ENCODE measurements at places on chromosomes 12 and 14.

DNA sequence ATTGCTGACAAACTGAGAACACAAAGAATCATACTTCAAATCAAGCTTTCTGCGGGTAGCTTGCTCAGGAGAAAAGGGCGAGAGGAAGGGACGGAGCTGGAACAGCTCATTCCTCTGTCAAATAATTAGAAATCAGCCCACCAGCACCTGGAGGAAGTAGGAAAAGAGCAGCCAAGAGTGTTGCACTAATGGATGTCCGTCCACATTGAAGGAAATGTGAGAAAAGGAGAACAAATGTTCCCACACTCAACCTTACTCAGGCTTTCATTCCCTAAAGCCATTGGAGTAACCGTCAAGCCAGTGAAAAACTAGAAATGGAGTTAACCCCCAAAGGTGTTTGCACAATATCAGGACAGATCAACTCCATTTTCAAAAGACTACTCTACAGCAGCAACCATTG lies 233.0 kb upstream of the PRKD1 start:
- no peak for DNase-seq

GRCh38 chr12:76530516-76530915 lies 29.1 kb downstream of the OSBPL8 start:
- DNase-seq, result no peak

DNA sequence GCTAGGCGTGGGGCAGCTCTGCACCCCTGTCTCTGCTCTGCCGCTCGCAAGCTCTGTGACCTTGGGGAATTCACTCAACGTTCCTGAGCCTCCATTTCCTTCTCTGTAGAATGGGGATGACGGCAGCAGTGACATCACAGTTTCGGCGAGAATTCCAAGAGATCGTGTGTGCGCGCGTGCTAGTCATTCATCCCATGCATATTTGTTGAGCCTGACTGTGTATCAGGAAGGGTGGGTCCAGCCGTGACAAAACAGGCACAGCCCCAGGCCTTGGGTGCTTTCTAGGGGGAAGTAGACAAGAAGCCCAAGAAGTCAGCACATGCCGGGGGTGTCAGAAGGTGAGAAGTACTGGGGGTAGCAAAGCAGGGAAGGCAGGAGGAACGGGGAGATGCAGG lies 145.6 kb upstream of the NCOR2 start:
- no peak for DNase-seq

GRCh38 chr12:114628199-114628598 lies 55.8 kb downstream of the TBX3 start:
- no peak for DNase-seq

- DNase-seq, result peak; percentile 30
These were observed 554 bp downstream of the SPPL3 start for GRCh38 chr12:120903412-120904196.

GRCh38 chr12:117875744-117876435 lies 92.9 kb downstream of the KSR2 start:
- DNase-seq, result no peak

GRCh38 chr12:91272461-91273063 lies 89.9 kb upstream of the DCN start:
- no peak for DNase-seq

DNA sequence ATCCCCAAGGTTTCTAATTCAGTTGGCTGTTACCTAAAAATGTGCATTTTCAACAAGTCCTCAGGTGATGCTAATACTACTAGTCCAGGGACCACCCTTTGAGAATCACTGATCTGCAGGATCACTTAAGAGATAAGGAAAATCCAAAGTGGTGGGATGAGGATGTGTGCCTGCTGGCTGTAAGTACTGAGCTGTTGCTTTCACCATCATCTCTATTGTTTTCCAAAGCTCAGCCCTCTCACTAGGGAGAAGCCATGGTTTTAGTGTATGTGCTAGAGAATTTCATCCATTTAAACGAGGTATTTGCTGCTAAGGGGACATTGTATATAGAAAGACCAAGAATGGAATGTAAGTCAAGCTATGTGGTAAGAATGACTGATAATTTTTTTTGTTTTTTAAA lies 202.3 kb downstream of the KIF21A start:
- DNase-seq, result no peak

GRCh38 chr12:109726511-109727038 lies 12.9 kb downstream of the FAM222A start:
- no peak for DNase-seq

- DNase-seq, result no peak
These were observed 243.7 kb downstream of the AKAP6 start for GRCh38 chr14:32572867-32573150.

DNA sequence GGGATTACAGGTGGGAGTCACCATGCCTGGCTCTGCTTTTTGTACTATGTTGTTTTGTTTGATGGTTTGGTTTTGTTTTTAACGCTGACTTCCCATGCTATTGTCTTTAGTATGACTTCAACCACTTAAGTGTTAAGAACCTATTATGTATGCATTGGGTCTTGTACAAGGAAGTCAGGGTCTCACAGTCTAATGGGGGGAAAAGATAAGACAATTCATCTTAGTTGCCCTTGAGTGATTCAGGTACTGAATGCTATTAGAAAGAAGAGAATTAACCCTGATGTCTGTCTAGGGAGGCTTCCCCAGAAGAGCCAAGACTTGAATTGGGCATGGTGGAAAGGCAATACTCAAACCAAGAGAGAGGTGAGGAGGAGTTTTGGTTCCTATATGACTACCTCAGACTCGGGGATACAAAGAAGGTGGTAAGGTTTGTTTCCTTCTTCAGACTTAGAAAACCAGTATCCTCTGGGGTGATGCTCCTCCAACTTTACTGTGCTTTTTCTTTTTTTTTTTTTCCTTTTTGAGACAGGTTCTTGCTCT lies 64.6 kb downstream of the SUSD6 start:
- no peak for DNase-seq

GRCh38 chr14:54716862-54717261 lies 149.9 kb downstream of the SAMD4A start:
- DNase-seq, result no peak

- no peak for DNase-seq
These were observed 25.2 kb upstream of the KRT78 start for GRCh38 chr12:52873832-52874572.

DNA sequence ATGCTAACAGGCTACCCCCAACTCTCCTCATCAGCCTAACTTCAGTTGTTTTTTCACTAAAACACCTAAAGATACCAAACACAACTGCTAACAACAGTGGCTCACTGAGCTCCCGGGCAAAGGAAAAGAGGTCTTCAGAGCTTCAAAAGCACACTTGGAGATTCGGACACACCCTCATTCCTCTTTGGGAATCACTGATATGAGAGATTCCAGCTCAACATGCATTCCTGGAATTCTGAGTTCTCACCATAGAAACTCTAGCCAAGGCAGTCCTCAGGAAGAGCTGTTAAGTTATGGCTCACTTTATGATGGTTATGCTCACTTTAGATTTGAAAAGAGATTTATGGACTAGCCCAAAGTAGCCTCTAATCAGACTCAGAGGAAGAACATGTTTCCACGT lies 40.1 kb downstream of the STXBP6 start:
- DNase-seq, result no peak

DNA sequence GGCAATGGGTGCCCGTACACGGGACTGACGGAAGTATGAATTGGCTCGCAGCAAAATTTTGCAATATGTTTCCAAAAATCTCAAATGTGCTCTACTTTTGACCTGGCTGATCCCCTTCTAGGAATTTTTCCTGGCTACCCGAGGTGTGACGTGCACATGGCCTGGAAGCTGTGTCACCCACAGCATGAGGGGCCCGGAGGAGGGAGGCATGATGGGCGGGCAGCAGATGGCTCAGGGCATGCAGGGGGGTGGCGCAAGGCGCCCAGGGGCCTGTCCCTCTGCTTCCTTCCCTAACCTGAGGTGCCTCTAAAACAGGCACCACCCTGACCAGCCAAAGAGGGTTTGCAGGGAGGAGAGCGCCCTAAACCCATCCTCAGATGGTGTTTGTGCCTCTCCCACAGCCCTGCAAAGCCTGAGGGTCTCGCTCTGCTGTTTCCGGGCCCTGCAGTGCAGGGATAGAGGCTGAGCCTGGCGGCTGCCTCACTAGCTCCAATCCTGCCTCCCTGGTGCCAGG lies 6.7 kb downstream of the GPR132 start:
- DNase-seq, result no peak

DNA sequence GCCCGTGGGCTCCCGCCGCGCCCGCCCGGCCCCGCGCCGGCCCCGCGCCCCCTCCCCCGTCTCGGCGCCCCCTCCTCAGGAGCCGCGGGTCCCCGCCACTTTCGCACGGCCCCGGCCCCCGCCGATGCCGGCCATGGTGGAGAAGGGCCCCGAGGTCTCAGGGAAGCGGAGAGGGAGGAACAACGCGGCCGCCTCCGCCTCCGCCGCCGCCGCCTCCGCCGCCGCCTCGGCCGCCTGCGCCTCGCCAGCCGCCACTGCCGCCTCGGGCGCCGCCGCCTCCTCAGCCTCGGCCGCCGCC lies 263 bp downstream of the RCOR1 start:
- DNase-seq, result no peak

DNA sequence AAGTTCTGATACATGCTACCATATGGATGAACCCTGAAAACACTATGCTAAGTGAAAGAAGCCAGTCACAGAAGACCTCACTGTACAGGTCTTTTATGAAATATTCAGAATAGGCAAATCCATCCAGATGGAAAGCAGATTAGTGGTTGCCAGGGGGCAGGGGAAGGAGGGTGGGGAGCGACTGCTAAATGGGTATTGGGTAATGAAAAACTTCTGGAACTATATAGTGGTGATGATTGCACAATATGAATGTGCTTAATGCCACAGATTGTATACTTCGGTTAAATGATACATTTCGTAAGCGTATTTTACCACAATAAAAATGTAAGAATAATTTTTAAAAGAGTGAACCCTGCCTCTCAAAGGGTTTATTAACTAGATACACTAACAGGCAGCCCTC lies 11.8 kb upstream of the KSR2 start:
- no peak for DNase-seq

DNA sequence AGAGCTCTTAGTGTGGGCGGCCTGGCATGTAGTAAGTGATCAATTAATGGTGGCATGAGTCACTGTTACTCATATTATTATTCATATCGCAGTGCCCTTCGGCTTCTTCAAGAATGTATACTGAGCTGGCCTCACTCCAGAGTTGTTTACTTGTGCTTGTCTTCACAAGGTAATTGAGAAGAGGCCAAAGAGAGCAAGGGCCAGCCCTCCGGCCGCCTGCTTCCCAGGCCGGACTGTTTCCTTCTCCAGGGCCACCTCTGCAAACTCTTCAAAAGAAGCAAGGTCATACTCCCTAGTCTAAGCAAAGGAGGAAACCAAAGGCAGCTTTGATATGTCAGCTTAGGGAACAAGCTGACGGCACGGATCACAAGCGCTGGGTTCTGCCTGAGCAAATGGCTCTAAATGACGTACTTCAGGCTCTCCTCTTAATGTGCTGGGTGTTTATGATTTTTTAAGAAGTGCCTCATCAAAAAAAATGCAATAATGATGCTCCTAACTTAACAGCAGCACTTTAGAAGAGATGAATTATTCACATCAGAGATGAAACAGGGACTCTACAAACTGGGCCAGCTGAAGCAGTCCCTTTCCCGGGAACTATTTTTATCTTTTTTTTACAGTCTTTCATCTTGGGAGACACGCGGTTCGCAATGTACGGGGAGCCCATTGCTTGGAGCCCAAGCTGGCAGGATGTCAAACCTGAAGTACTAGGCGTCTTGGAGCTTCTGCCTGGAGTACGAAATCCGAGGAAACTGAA lies 65.6 kb upstream of the DLK1 start:
- DNase-seq, result no peak

DNA sequence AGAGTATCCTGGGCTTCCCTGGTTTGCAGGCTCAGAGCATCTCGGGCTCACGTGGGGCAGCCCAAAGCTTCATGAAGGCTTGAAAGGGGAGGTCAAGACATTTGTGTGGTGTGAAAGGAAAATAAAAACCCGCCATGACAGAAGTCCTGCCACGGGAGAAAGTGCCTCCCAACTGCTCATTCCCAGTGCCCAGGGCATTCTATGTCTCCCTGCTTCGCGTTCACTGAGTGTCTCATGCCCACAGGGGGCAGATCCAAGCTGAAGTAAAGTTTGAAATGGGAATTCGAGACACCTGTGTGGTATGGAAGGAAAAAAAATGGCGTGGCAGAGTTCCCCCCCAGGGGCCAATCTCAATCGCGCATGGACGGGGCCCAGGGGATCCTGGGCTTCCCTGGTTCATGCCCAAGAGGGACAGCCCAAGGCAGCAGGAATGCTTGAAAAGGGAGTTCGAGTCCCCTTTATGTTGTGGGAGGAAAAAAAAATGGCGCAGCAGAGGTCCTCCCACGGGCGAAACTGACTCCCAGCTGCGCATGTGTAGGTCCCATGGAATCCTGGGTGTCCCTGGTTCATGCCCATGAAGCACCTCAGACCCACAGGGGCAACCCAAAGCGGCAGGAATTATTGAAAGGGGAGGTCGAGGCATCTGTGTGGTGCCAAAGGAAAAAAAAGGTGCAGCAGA lies 576.7 kb downstream of the ALG10 start:
- DNase-seq, result no peak

GRCh38 chr14:52402812-52403526 lies 88.9 kb downstream of the PTGER2 start:
- DNase-seq, result no peak

GRCh38 chr12:68279227-68280054 lies 26.0 kb upstream of the IL22 start:
- DNase-seq, result no peak

DNA sequence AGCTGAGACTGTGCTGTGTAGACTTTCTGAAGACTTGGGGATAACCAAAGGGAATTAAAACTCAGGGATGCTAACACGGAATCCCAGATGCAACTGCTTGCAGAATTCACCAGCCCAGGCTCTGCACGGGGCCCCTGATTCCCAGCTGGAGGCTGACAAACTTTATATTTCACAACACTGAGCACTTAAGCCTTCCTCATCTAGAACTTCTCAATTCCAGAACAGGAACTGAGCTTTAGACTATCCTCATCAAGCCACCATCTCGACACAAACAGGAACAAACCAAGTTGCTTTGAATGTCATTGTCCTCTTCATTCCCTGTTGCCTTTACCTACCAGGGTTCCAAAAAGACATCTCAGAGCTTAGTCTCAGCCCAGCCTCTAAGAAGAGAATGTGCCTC lies 22.2 kb downstream of the CCDC63 start:
- DNase-seq, result no peak

DNA sequence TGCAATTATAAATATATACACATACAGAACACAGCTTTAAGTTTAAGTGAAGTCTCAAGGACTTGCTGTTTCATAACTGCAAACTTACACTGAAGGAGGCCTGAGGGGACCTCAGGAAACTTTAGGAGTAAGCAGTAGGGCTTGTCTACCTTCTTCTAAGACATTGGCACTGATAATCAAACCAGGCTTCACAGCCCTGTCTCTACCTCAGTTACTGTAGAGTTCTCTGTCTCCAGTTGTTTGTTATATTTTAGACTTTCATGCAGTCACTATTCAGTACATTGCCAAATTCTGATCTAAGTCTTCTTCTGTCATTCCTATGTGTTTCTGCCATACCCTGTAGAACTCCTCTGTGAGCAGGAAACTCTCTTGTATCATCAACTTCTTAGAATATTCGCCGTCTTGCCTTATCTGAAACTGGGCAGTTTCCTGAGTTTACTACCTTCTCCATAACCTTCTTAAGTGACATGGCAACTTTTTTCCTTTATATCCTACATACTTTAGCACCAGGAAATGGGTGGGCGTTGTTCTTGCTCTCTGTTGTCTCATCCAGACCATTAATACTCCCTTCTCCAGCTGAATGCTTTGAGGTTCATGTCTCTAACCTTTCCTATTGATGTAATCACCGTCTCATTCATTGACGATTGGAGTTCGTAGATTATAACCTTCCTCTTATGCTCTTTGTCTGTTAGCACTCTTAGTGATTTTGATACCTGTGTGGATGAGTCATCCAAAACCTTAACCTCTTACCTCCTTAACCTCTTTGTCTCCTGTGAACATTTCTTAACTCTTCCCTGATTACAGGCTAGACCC lies 11.4 kb downstream of the APAF1 start:
- no peak for DNase-seq
